ENCODE measurements at places on chromosomes 1 and 21. TPM values are rescaled to one million over a fixed set of nuclear protein-coding genes. Genes with fewer than 3 reads are reported as not detected.

CYP4Z1 gene
- not detected for total RNA-seq

FAM43B gene
- total RNA-seq: not detected

OR2G6 gene
- total RNA-seq: 1.8 TPM

NKAIN1 gene
- total RNA-seq: not detected

HHIPL2 gene
- 0.99 TPM for total RNA-seq

CLCNKA gene
- not detected for total RNA-seq

MR1 gene
- 26.1 TPM for total RNA-seq

NBPF4 gene
- not detected for total RNA-seq

GNG12 gene
- not detected for total RNA-seq

LCE1C gene
- total RNA-seq: not detected

RAP1A gene
- total RNA-seq: 74.6 TPM

GIPC2 gene
- not detected for total RNA-seq

KLHDC8A gene
- total RNA-seq: 0.39 TPM

OR10Z1 gene
- not detected for total RNA-seq

ATP1B1 gene
- total RNA-seq: 1.7 TPM

SIK1 gene
- 97.7 TPM for total RNA-seq

TAGLN2 gene
- 342 TPM for total RNA-seq

ALG14 gene
- total RNA-seq: 3.3 TPM

MAPKAPK2 gene
- total RNA-seq: 85.8 TPM

SLC25A34 gene
- total RNA-seq: 7.0 TPM

RAB42 gene
- total RNA-seq: not detected

S100A3 gene
- not detected for total RNA-seq

ADAM30 gene
- not detected for total RNA-seq

LCK gene
- 22.3 TPM for total RNA-seq

TFF2 gene
- total RNA-seq: not detected

OR2T33 gene
- total RNA-seq: not detected

ZYG11A gene
- total RNA-seq: 1.5 TPM

GBP7 gene
- not detected for total RNA-seq

PLA2G4A gene
- total RNA-seq: not detected

NUDT4B gene
- total RNA-seq: 2.4 TPM

DRAXIN gene
- total RNA-seq: 0.41 TPM

CLIC6 gene
- 0.07 TPM for total RNA-seq

SLC6A17 gene
- total RNA-seq: not detected

ADGRB2 gene
- total RNA-seq: 1.6 TPM

DENND2D gene
- 102 TPM for total RNA-seq
